ENCODE measurements at places on chromosomes 2 and 18.

DNA sequence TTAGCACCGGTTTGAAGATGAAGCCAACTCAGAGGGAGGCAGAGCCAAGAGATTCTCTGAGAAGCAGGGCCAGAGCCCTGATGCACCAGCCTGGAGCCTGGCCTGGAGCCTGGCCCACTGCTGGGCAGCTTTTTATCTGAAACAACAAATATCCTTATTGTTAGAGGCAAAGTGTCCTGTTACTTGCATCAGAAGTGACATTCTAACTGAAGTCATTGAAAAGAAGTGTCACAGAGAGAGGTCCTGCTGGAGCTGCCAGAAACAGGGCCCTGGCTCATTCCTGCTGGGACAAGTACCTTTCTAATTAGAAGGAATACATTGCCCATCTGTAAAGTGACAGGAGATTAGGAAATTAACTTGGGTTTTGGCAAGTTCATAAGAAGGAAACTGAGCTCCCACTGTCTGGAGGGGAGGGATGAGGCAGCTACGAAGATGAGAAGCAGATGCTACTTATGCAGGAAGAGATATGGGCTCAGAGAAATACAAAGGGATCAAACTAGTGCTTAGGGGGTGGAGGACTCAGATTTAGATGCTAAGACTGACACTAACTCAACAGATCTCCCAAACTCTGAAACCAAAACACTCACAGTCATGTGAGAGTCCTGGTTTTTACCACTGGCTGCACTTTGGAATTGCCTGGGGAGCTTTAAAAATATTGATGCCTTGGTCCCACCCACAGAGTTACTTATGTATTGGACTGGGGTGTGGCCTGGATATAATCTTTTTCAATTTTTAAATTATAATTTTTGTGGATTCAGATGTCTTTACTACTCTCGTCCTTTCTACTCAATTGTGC, 11.0 kb upstream of the HK2 start:
- no peak for DNase-seq

GRCh38 chr2:171979103-171979502, 20.6 kb upstream of the METAP1D start:
- no peak for DNase-seq

DNA sequence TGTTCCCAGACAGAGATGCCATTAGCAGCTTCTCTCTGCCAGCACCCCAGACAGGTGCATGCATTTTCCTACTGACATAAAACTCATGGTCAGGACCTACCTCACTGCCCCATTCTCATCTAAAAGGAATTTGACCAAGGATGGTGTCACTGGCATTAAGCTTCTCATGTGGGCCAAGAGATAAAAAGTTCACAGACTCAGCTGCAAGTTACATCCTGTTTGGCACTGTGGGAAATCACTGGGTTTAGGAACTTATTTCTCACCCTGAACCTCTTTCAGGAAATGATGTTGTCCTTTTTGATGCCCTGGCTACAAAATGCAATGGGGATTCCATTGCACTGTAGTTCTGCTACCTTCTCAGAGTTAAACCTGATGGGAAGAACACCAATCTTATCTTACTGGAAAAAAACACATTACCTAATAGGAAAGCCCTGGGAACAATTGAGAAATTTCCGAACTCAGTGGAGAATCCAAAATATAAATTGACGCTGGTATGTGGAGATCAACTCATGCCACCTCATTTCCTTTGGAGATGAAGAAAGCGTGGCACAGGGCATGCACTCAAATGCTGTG, 252.1 kb upstream of the COPS8 start:
- DNase-seq, result no peak

DNA sequence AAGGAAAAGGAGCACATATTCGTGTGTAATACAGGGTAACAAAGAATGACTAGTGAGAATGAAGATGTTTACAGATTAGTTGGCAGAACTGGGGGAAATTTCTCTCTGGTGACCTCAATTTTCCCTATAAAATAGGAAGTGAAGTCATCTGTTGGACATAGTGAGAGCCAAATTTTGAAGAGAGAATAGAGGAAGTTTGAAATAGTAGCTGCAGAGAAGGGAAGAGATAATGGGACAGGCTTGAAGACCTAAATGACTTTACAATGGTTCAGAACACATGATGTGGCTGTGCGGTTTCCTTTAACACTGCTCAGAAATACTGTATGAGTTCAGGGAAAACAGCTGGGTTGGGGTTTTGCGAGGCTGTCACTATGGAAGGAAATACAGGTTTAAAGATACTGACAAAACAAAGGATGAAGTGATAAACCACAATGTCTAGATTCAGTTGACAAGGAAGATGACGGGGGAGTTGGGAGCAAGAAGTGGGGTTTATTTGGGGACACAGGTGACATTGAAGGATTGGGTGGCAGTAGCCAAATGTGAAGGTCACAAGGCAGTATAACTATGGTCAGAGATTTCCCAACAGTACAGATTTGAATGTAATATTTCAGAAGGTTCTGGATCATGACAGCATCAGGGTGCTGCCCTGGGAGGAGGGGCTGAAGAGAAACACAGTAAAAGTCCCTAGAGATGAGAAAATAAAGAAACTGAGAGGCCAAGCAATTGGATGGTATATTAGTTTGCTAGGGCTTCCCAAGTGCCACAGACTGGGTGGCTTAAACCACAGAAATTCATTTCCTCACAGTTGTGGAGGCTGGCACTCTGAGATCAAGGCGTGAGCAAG, 82.6 kb upstream of the TANK start:
- DNase-seq, result no peak

- no peak for DNase-seq
Measured at GRCh38 chr2:172842511-172843265, 107.0 kb downstream of the RAPGEF4 start.

- no peak for DNase-seq
Measured at GRCh38 chr2:118146315-118147283, 58.3 kb downstream of the INSIG2 start.

DNA sequence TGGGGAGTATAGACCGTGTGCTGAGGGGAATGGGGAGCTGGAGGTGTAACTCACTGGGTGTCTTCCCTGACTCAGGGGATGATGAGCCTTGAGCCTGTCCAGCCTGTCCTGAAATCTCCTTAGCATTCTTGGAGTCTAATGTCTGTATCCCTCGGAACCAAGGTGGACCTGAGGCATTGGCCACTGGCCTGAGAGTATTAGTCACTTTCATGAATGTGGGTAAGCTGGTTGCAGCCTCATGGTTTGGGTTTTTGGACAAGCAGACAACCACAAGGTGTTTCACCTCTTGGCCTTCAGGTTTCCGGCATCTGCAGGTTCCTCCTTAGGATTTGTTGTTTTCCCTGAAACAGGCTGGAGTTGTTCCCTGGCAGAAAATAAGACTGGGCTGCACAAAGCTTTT, 63.2 kb downstream of the PRKCE start:
- DNase-seq, result no peak

GRCh38 chr2:144151851-144152250, 368.1 kb downstream of the ZEB2 start:
- no peak for DNase-seq

DNA sequence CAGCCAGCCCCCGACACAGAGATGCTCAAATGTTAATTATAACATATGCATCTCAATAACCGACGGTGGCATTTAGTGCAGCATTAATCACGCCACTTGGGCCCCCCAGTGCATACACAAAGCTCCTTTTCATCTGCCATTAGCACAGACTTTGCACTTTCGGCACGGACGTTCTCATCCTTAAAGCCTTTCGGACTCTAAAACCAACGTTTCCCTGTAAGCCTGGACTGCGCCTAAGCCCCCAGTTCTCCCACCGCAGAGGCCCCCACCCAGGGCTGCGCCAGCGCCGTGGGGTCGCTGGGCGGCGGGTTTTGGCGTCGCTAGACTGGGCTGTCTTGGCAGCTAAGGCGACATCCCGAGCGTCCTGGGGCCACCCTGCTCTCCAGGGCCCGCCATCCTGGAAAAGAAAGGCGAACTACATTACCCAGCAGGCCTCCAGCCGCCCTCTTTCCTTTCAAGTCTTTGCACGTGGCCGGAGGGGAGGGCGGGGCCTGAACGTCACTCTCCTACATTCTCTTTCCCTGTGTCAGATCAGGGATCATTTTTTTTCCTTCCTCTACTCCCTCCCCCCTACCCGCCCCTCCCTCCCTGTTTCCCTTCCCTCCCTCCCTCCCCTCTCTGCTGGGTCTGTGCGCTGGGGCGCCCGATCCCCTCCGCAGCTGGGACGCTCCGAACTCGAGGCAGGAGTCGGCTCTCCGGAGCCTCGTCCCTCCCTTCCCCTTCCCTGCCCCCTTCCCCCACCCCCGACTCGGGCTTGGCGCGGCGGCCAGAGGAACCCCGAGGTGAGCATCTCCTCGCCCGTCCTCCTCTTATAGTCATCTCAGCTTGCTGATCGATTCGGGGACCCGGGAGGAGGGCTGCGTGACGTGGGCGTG, at the start of gene CTIF:
TSS of gene CTIF (plus strand) at position 501 of the 875 bp plus-strand sequence. CDS start 80,535 bp downstream, outside the sequence.
- DNase-seq, result peak; percentile 96

GRCh38 chr2:100722125-100722524, 97.8 kb upstream of the NPAS2 start:
- DNase-seq, result no peak

- DNase-seq, result no peak
Measured at GRCh38 chr2:235705296-235705695, 211.5 kb downstream of the AGAP1 start.

DNA sequence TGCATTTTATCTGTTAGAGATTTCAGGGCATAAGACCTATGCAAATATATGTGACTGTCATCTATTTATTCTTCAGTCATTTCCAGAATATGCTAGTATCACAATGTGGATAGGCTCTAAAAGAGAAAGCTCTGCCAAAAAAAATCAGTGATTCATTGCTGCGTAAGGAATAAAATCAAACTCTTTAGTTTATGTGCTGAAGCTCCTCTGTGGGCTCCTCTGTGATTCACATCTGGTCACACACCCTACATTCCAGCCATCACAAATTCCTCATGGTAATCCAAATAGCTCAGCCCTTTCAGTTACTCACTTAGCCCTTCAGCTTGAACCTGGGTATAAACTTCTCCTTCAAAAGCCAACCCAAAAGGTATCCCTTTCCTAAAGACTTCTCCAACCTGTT, 21.4 kb downstream of the DLGAP1 start:
- DNase-seq, result no peak

- DNase-seq, result no peak
Measured at GRCh38 chr18:77250926-77251729, 1.5 kb downstream of the GALR1 start.

DNA sequence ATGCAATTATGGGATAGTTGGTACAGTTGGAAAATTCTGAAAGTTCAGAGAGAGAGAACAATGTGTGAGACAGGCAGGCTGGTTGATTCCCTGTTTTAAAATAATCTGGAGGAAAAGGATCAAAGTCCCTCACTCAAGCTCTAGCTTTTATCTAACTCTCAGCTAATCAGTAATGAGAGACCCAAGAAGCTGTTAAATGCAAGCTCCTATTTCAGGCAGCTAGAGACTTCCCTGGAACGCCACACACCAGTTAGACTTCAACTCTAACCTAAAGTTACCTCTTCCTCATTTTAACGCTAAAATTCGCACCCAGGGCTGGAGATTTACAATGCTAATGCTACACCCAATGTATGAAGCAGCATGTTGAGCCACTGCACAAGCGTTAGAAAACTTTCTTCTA, 243.1 kb downstream of the EN1 start:
- no peak for DNase-seq

- no peak for DNase-seq
Measured at GRCh38 chr2:204268971-204269370, 276.3 kb upstream of the PARD3B start.

- peak; percentile 46 for DNase-seq
Measured at GRCh38 chr2:205198140-205198525, 484.2 kb upstream of the NRP2 start.

GRCh38 chr2:160245614-160246155, 45.6 kb upstream of the ITGB6 start:
- DNase-seq, result no peak

DNA sequence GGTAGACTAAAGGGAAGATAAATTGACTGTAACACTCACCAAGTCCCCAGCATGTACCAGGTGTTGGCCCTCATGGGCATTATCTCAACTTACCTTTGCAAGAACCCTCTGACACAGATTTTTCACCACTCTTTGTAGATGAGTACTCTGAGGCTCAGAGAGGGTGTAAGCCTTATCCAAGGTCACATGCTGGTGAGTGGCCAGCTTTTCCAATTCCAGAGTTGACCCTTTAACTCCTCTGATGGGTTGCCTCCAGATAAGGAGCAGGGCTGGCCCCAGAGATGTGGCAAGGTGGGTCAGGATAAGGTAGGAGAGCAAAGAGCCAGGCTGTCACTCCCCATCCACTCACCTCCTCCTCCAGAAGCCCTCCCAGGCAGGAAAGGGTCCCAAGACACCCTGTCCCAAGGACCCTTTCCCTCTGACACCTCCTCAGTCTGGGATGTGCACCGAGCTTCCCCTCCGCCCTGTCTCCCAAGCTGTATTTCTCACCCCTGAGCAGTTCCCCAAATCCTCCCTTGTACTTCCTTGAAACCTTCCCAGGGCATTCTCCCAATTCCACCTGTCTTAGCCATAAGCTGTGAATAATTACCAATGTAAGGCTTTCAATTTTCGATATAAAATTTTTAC, 165.9 kb downstream of the ZFP36L2 start:
- no peak for DNase-seq
